ENCODE measurements at places on chromosomes 5 and 9.

GRCh38 chr5:38483805-38484398 is 72.5 kb downstream of the LIFR start:
- no peak for DNase-seq

DNA sequence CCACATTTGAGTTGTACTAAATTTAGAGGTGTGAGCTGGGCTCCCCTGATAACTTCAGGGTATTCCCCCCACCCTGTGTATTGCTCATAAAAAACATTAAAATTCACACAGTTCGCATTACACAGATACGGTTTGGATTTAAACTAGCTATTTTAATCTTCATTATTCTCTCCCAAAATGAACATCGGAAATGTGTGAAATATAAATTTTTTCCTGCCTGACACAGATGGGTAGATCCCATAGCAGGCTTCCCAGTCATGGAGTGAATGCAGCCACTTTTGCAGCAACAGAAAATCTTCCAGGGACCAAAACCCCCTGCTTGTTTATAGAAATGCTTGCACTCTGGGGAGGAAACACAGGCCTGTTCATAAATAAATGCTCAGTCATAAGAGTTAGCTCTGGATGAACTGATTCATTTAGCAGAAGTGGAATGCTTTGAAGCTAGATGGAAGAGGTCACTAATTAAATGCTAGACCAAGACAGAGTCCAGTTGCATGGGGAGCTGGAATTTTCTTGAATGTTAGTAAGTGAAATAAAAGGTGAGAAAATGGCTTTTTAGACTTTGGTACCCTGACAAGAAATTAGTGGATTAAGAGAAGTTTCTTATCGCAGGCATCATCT is 115.6 kb downstream of the PDE8B start:
- DNase-seq: no peak

- no peak for DNase-seq
Observed at GRCh38 chr5:54988218-54988617, 2.8 kb upstream of the ESM1 start.

DNA sequence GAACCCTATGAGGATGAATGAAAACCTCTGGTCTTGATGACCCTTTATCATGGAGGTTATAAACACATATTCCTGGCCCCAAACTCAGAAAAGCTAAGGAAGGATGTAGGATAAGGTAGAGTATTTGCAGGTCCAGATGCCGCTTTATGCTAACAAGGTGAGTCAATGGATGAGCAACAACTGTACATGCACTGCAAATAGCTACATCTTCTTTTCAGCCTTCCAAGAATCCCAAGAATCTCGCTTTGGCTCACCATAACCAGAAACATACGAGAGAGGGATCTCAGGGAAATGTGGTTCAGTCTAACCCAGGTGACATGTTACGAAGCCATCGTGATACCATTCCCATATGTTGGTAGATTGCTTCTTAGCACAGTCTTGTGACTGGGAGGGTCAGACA is 152.3 kb upstream of the ANKH start:
- no peak for DNase-seq

- DNase-seq: no peak
Observed at GRCh38 chr5:173637340-173637739, 20.9 kb upstream of the BOD1 start.

DNA sequence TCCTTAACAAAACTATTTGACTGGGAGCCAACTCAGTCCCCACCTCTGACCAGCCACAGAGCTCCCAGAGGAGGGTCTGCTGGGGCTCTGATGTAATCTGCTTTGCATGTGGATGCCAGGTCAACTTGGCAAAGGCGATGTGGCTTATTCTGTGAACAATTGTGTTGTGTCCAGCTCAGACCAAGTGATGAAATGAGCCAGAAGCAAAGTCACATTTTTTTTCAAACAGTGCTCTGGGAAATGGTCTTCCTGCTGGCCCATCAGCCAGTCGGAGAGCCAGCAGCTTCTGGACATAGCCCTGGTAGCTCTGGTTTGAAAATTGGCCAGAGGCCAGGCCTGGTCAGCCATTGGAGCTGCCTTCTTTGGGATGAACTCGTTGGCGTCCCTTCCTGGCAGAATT is 86.5 kb downstream of the ANGPTL2 start:
- DNase-seq: no peak

- no peak for DNase-seq
Observed at GRCh38 chr9:91266448-91266847, 95.3 kb downstream of the AUH start.

GRCh38 chr5:172458976-172459782 is 4.9 kb upstream of the SH3PXD2B start:
- no peak for DNase-seq

GRCh38 chr5:2442496-2443354 is 308.8 kb downstream of the IRX2 start:
- DNase-seq: no peak

DNA sequence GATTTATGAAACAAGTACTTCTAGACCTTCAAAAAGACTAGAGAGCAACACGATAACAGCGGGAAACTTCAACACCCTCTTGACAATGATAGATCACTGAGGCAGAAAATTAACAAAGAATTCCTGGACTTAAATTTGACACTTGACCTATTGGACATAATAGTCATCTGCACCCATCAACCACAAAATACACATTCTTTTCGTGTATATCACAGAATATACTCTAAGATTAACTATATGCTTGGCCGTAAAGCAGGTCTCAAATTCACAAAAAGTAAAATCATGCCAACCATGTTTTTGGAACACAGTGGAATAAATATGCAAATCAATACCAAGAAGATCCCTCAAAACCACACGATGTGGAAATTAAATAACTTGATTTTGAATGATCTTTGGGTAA is 559.4 kb downstream of the DNAH5 start:
- DNase-seq: no peak

DNA sequence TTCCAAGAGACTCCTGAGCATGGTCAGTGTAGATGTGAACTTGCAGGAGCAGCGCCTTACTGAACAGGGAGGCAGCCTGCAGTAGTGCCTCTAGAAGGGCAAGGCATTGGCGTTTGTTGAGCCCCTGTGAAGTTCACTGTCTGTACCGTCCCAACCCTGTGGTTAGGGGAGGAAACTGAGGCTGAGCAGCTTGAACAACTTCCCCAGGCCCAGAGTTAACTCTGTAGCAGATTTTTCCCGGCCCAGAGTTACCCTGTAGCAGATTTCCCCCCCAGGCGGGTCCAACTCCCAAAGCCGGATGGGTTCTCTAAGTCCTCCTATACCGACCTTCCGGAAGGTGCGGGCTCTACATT is 9.6 kb downstream of the LMX1B start:
- no peak for DNase-seq

- no peak for DNase-seq
Observed at GRCh38 chr5:763998-764781, 20.3 kb downstream of the ZDHHC11B start.
